Activated CD4-positive, alpha-beta T cell treated with anti-CD3 and anti-CD28 coated beads, Interleukin-2, amount 50 U/mL, for 48 hours (primary cell): ENCODE measurements at places on chromosomes 16 and 17.

- no peak for DNase-seq
Measured at GRCh38 chr16:63655846-63656245, 1466.0 kb downstream of the CDH11 start.

DNA sequence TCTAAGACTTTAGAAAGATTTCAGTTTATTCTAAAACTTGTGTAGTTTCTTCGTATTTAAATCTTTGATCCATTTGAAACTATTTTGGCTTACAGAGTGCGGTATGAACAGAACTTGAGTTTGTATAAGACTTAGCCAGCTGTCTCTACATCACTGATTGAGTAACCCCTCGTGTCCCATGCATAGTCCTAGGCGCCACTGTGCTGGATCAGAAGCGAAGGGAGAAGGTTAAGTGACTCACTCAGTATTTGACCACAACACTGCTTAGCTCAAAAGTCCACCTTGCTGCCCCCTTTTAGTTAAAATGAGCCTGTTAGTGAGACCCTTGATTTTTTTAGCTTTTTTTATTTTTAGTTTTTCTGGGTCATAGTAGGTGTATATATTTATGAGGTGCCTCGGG lies 28.4 kb downstream of the CD300LB start:
- no peak for DNase-seq

DNA sequence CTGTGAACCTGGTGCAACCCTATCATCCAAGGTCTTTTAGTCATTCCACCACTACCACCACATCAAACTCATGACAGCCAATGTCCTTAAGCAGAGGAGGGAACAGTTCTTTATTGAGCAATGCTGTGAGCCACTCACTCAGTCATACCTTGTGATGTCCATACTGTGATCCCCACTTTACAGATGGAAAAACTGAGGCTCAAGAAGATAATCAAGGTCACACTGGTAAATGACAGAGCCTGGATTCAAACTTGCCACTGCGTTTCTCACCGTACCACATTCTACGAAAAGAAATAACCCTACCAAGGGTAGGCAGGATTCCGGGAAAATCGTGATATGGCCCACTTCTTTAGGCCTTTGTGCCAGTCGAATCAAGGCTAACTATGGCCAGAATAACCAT lies 172.6 kb downstream of the CCT6B start:
- no peak for DNase-seq

DNA sequence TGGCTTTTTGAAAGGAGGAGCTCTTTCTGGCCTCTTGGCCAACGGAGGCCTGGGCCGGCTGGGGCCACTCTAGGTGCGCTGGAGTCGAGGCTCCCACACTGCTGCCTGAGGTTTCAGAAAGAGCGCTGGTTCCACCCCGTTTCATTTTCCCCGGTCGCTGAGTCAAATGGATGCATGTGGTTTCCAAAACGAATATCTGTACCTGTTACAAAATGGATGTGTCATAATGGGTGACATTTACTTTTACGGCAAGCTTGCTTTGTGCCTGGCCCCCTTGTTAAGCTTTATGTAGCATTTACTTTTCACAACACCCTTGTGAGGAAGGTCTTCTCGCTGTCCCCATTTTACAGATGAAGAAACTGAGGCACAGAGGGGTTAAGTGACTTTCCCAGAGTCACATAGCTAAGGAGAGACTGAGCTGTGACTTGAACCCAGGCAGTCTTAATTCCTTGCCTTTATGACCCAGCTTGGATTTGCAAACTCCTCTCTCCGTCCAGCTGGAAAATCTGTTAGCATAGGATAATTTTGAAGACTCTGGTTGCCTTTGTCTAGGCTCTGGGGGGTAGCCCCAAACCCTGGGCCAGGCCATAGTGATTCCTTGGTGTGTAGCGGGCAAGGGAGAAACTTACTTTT lies 10.6 kb downstream of the KSR1 start:
- DNase-seq: peak; percentile 88

- no peak for DNase-seq
Measured at GRCh38 chr17:29149431-29150064, 30.6 kb downstream of the MYO18A start.

- DNase-seq: peak; percentile 32
Measured at GRCh38 chr17:65797809-65798208, 236.4 kb upstream of the AXIN2 start.

DNA sequence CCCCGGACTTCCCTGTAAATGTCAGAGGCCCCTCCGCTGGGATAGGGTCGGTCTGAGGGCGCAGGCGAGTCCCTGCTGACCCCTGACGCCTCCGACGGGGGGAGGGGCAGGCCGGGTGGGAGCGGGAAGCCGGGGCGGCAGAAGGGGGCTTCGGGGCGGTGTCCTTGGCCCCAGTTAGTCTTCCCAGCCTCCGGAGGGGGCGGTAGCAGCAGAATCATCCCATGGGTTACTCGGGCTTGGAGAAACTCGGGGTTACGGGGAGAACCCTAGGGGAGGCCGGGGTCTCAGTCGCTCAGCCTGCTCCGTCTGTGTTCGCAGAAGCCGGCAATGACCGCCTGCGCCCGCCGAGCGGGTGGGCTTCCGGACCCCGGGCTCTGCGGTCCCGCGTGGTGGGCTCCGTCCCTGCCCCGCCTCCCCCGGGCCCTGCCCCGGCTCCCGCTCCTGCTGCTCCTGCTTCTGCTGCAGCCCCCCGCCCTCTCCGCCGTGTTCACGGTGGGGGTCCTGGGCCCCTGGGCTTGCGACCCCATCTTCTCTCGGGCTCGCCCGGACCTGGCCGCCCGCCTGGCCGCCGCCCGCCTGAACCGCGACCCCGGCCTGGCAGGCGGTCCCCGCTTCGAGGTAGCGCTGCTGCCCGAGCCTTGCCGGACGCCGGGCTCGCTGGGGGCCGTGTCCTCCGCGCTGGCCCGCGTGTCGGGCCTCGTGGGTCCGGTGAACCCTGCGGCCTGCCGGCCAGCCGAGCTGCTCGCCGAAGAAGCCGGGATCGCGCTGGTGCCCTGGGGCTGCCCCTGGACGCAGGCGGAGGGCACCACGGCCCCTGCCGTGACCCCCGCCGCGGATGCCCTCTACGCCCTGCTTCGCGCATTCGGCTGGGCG lies 542 bp downstream of the GUCY2D start:
- no peak for DNase-seq

DNA sequence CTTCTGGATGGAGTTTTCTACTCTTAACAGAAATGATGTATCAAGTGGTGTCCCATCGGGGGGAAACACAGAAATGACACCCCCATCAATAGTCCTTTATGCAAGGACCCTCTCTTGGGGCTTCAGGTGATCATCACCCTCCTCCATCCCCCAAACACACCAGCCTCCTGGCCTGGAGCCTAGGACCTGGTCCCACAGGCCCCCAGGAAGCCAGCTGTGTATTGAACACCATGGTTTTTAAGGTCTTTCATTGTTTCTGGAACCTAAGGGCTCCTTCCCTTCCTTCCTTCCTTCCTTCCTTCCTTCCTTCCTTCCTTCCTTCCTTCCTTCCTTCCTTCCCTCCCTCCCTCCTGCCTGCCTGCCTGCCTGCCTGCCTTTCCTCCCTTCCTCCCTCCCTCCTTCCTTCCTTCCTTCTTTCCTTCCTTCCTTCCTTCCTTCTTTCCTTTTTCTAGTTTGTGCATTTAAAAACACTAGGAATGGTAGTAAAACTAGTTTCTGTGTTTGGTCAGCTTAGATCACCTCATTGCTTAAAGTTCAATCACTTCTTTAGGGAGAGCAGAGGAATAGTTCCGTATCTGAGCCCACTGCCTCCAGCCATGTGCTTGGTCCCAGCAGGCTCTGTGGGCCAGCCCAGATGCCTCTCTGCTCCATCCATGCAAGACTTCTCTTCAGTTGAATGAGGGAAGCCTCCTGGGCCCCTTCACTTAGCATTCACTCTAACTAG lies 23.6 kb downstream of the ASIC2 start:
- DNase-seq: no peak

DNA sequence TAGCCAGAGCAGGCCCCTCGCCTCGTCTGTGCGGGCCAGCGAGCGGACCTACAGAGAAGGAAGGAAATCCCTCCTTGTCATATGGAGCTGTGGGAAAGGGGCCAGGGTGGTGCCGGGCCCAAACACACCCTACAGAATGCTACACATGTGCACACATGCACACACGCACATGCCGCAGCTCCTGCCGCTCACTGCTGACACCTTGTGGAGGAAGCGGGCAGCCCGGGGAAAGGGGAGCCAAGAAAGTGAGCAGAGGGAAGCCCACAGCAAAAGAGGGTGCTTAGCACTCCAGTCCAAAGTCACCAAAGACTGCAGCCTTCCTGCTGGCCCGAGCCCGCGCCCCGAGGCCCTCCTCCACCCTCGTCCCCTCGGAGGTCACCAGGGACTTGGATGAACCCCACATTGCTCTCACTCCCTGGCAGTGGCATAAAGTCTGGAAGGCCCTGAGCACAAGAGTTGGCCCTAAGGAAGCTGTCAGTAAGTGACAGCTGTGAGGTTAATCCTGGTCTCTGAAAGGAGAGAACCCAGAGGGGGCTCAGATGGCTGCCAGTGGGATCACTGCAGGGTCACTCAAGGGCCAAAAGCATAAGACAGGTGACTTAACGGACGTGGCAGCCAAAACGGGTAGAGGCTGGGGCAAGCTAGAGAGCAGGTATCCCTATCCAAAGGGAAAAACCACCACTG lies 68.2 kb downstream of the MYO18A start:
- peak; percentile 86 for DNase-seq
